HEK293T (cell line): ENCODE measurements at places on chromosomes 5 and 9.

GRCh38 chr5:135333732-135334515 is 65.1 kb downstream of the MACROH2A1 start:
- no peak for DNase-seq

GRCh38 chr9:36985769-36986467 is 48.1 kb downstream of the PAX5 start:
- DNase-seq: peak; percentile 67

GRCh38 chr5:14492331-14492964 is 89.1 kb upstream of the OTULINL start:
- no peak for DNase-seq

DNA sequence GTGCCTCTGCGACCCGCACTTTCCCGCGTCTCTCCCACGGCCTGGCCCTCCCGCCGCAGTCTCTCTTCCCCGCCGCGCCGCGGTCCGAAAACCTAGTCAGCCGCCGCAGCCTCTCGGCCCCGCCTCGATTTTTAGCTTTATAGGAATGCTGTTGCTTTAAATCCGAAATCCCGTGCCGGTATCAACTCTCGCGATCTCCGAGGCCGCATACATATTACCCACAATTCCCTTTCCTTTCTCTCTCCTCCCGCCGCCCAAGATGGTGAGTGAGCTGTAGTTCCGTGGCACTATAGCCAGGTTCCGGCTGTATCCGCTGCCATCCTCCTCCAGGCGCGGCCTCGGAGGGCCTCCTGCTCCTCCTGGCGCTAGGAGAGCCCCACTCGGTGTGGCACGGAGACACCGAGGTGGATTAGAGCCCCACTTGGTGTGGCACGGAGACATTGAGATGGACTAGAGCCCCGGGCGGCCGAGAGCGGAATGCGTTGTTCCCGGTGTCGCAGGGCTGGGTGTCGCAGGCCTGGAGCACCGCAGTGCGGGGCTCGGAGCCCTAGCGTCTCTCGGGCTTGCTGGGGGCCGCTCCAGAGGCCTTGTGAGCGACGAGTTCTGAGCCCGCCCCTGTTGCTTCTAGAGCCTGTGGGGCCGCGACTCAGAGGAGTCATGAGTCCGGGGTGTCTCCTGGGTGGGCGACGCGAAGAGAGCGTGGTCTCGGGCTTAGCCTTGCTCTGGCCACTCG is at the start of the genes MED22 and RPL7A:
TSS of gene MED22 (minus strand) at position 147 of the 733 bp plus-strand sequence. CDS start 1,469 bp downstream, outside the sequence.
TSS of gene RPL7A (plus strand) at position 234 of the 733 bp plus-strand sequence. CDS start at position 260, 26 bp downstream.
- peak; percentile 82 for DNase-seq

- DNase-seq: no peak
Measured at GRCh38 chr5:156984064-156984463, 21.0 kb upstream of the TIMD4 start.

DNA sequence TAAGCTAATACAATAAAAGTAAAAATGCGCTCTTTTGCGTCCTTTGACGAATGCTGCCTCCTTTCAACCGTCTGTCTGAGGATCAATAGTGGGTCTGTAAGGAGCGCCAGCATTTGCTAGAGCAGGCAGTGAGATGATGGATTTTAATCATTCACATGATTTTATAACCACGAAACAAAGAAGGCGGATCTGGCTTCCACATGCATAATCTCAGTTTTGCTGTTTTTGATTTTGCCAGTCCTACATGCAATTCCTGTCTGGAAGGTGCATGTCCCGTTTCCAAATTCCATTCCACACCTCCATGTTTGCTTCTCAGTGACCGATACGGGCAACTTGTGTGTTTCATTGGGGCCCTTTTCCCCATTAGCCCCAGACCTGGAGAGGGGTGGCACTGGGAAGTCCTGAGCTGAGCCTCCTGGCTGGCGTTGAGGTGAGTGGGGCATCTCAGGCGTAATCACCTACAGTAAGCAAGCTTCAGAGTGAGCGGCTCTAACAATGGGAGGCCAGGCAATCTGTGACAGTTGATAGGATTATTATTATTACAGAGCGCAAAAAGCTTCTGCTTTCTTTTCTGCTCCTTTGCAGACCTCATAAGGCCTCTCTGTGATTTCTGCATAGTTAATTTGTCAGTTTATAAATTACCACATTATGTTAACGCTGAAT is 405.4 kb downstream of the ZSWIM6 start:
- no peak for DNase-seq

GRCh38 chr5:59887274-59887673 is 6.3 kb downstream of the PDE4D start:
- DNase-seq: no peak

- DNase-seq: no peak
Measured at GRCh38 chr9:4111233-4112008, 188.4 kb downstream of the GLIS3 start.

DNA sequence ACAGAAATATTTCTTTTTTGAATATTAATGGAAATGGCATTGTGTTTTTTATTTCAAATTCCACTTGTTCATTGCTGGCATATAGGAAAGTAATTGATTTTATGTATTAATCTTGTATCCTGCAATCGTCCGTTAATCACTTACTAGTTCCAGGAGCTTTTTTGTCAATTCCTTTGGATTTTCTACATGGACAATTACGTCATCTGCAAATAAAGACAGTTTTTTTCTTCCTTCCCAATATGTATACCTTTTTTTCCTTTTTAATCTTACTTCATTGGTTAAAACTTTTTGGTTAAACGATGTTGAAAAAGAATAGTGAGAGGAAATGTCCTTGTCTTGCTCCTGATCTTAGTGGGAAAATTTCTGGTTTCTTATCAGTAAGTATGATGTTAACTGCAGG is 1.5 kb upstream of the TIFAB start:
- no peak for DNase-seq

- DNase-seq: no peak
Measured at GRCh38 chr9:111348821-111349271, 18.8 kb upstream of the OR2K2 start.

- no peak for DNase-seq
Measured at GRCh38 chr5:68657055-68657961, 436.5 kb upstream of the SLC30A5 start.

DNA sequence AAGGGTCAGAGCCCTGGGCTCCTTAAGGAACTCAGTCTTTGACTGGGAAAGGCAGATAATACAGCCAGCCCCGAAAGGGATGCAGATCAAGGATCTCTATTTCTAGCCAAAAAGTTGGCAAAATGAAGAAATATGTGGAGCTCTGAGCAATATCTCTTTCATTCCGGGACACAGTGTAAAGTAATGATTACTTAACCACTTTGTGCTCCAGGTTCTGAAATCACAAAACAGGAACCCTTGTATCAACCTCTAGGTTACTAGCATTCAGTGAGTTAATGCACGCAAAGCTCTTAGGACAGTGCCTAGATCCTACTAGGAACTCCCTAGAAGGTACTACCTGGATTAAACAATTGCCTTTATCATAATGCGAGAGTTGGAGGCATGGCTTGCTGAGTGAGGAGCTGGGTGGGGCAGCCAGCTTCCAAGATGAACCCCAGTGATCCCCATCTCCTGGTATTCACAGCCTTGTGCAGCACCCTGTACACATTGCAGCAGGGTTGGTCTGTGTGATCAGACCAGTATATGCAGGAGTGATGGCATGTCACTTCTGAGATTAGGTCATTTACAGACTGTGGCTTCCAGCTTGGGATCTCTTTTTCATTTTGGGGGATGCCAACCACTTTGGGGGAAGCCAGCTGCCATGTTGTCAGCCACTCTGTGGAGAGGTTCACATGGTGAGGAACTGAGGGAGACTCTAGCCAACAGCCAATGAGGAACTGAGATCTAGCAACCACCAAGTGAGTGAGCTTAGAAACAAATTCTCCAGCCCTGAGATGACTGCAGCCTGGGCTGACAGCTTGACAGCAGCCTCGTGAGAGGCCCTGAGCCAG is 103.1 kb upstream of the SLC44A1 start:
- no peak for DNase-seq

DNA sequence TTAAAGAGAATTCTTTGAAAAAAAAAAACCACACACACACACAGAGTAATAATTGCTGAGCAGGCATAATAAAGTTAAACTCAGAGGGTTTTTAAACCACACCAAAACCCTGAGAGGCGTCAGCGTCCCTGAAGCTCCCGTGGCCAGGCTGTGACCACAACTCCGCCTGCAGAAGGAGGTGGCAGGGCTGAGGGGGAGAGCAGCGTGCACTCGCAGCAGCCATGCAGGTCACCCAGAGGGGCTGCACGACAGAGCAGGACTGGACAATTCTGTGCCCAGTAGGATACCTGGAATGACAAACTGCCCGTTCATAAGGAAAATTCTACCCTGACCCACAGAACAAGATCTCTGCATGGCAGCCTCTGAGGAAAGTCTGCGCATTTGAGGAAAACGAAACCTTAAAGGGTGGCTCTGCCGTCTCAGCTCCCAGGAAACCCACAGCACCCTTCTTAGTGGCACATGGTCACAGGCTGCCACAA is 44.0 kb downstream of the ROR2 start:
- no peak for DNase-seq

DNA sequence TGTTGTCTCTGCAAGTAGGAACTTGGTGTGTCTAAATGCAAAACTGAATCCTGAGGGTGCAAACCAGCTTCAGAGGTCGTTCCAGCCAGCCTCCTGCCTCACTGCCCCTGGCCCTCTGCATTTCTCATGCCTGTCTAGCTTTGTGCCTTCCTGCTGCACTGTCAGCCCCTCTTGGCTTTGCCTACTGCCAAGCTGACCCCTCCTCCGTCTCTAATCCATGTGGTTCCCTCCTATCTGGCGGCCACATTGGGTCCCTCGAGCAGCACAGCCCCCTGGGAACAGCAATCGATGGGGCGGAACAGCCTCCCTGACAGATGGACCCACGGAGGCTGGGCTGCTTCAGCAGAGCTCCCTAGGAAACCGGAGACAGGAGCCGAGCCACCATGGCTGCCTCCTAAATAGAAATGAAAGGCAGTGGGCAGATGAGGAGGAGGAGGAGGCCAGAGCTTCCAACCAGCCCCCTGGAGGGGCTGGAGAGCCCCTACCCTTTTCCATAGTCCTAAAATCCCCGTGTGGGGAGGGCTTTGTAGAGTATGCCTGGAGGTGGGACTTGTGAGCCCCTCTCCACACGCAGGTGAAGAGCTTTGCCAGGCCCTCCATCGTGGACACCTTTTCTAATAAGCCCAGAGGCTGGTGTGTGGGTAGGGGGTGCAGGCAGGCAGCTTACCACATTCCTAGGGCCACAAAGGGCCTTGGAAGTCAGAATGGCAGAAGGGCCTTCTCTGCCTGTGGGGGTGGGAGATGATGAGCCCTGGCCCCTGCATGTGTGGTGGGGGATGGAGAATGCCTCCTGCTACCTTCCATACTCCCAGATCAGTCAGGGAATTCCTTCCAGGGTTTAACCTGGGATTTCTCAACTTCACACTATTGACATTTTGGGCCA is 9.2 kb upstream of the CXXC5 start:
- no peak for DNase-seq

- DNase-seq: no peak
Measured at GRCh38 chr5:139481122-139481533, 1.4 kb downstream of the STING1 start.

- DNase-seq: peak; percentile 41
Measured at GRCh38 chr9:1837453-1838084, 177.6 kb upstream of the SMARCA2 start.

DNA sequence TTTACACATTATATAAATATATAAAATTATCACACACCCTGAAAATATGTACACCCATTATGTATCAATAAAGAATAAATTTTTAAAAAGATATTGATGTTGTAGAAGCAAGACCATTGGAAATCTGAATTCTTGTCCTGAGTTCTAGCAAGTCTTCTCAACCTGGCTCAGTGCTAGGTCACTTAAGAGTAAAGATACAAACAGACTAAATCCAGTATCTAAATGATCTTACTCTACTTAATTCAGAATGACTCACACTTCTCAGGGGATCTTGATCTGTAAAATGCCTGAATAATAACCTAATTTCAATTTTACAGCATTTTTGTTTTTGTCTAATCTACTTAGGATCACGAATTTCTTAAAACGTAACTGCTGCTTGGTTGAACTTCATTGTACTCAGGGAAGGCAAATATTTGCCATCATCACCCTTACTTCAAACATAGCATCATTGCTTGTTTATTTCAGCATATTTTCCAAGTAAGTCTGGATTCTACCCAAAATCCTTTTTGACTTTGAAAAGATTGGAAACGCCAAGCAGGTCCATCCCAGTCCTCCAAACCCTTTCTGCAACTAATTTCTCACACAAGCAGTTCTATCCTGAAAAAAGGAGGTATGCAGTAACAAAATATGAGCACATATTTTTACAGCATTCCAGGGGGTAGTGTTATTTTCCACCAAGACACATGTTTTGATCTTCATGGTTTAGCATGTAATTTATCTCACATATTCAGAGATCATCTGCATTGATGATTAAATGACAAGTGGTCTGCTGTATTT is 582.6 kb downstream of the PSAT1 start:
- no peak for DNase-seq

DNA sequence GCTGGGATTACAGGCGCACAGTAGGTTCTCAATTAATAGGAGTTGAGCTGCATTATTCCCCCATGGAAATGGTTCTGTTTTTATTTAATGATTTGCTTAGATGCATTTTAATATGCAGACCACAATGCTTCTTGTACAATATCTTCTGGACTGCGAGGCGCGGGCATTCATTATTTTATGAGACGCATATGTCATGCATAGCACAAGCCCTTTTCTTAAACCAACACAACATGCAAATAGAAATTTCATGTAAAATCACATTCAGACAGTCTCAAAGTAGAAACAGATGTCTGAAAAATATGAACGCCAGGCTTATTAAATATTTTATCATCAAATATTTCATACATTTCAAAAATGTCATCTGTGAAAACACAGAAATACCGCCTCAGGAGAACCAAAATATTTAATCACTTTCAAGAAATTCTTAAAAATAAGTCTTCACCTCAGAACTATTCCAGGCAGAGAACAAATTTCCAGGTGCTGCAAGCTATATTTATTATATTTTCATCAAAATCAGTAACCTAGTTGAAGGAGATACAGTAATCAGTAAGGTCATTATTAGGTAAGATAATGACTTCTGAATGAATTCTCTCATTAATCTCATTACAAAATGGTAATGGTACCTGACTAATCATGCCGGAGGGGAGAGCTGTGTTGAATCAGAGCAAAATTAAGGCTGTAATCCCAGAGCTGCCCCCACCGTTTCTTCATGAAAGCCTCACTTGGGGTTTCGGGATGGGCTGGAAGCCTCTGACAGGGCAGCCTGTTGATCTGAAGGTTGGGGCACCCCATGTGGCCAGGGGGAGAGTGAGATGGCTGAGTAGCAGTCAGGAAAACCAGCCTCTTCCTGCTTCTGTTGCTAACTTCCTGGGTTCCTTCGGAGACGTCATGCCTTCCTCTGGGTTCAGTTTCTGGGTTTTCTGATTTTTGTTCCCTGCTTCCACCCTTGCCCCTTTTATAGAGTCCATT is 133.9 kb upstream of the ZNF618 start:
- no peak for DNase-seq

- no peak for DNase-seq
Measured at GRCh38 chr5:5178136-5178535, 38.0 kb downstream of the ADAMTS16 start.

- no peak for DNase-seq
Measured at GRCh38 chr5:32206509-32207354, 32.6 kb upstream of the GOLPH3 start.
